ENCODE measurements at places on chromosomes 2 and 18. TPM values are rescaled to one million over a fixed set of nuclear protein-coding genes. Genes with fewer than 3 reads are reported as not detected.

- DNase-seq = no peak
These were observed 87.7 kb downstream of the TGOLN2 start for GRCh38 chr2:85240055-85240454.

The CENPA gene
- total RNA-seq = 0.78 TPM

The NTSR2 gene
- not detected for total RNA-seq

GRCh38 chr2:105377871-105378270 is 21.0 kb downstream of the FHL2 start:
- DNase-seq = no peak

GRCh38 chr2:134392442-134393074 is 138.7 kb downstream of the MGAT5 start:
- no peak for DNase-seq

The SAG gene
- total RNA-seq = not detected

- peak; percentile 57 for DNase-seq
These were observed 11.1 kb downstream of the HDAC4 start for GRCh38 chr2:239389414-239390329.

- DNase-seq = no peak
These were observed 78.5 kb downstream of the XDH start for GRCh38 chr2:31335921-31336585.

- DNase-seq = no peak
These were observed 59.9 kb downstream of the ABCB11 start for GRCh38 chr2:168971261-168971660.

The RGPD3 gene
- total RNA-seq = 0.12 TPM

DNA sequence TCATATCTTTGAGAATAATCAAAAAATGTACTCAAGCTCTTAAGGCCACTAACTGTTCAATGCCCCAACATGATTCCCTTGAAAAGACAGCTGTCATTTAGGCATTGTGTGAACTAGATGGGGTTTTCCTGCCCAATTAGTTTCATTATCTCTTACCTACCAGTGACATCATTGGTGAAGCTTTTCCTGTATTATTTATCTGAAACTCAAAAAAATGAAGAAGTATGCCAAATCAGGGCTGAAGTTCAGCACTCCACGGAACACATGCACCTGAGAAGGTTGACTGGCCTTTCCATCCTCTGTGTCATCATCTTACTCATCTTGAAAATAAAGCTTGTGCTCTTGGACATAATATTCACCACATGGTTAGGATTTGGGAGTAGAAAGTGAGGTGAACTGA is 126.4 kb downstream of the TXNL1 start:
- DNase-seq = no peak

DNA sequence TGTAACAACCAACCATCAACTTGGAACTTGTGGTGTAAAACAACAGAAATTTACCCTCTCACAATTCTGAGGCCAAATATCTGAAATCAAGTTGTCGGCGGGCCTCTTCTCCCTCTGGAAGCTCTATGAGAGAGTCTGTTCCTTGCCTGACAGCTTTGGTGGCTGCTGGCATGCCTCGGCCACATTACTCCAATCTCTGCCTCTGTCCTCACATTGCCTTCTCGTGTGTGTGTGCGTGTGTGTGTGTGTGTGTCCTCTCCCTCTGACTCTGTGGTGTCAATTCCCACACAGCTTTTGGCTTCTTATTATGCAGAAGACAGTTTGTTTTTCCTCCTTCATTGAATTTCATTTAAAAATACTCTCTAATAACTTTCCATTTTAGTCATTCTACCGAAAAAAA is 50.4 kb downstream of the ZDBF2 start:
- DNase-seq = no peak

DNA sequence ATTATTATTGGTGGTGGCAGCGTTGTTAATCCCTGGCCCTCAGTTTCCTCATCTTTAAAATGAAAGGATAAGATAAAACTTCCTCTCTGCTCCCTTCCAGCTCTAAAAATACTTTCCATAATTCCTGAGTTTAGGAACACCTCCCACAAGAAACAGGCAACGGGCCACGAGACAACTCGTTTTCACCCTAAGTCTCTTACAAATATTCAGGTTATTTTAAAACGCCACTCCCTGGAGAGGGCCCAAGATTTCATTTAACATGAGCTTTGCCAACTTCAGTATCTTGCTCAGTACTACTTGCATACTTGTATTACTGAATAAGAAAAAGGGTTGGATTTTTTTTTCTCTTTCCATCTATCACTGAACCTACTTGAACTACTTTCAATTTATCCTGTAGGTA is 611.1 kb upstream of the FANCL start:
- no peak for DNase-seq

GRCh38 chr2:112026509-112026908 is 28.6 kb upstream of the TMEM87B start:
- DNase-seq = no peak

The RAPGEF4 gene
- 21.8 TPM for total RNA-seq

GRCh38 chr2:184039493-184039892 is 558.8 kb upstream of the ZNF804A start:
- DNase-seq = no peak

The TFCP2L1 gene
- 22.0 TPM for total RNA-seq

GRCh38 chr2:134764164-134764563 is 45.4 kb upstream of the TMEM163 start:
- DNase-seq = no peak

- peak; percentile 77 for DNase-seq
These were observed 43.9 kb upstream of the RAB11FIP5 start for GRCh38 chr2:73156539-73157124.

The LMAN2L gene
- 16.5 TPM for total RNA-seq

GRCh38 chr2:46615986-46616485 is 136.7 kb downstream of the TMEM247 start:
- DNase-seq = no peak

The TRIM54 gene
- total RNA-seq = not detected

GRCh38 chr2:62947403-62947802 is 103.2 kb upstream of the OTX1 start:
- no peak for DNase-seq

The MRPL30 gene
- total RNA-seq = 18.8 TPM

GRCh38 chr18:77316008-77316407 is 66.4 kb downstream of the GALR1 start:
- no peak for DNase-seq

GRCh38 chr2:130828461-130828860 is 8.3 kb upstream of the ARHGEF4 start:
- DNase-seq = no peak

The PRR30 gene
- not detected for total RNA-seq

DNA sequence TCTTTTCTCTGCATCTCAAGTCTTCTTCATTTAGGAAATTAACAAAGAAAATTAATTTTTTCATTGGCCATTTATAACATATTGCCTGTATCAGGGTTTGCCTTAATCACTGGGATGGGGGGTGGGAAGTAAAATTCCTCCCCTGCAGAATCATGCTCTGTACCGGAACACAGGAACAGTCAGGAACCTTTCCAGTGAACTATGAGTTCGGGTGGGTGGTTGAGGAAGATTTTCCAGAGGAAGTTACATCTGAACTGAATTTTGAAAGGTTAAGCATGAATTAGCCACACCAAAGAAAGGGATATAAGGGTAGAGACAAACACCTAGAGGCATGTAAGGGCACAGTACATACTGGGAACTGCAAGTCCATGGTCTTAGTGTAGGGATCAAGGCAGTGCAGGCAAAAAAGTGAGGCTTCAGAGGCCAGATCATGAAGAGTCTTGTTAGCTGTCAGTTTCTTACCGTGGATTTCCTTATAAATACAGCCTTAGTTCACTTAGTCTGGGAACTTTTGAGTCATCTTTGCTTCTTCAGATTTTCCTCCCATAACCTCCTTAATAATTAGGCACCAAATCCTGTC is 55.6 kb downstream of the FAM117B start:
- no peak for DNase-seq

DNA sequence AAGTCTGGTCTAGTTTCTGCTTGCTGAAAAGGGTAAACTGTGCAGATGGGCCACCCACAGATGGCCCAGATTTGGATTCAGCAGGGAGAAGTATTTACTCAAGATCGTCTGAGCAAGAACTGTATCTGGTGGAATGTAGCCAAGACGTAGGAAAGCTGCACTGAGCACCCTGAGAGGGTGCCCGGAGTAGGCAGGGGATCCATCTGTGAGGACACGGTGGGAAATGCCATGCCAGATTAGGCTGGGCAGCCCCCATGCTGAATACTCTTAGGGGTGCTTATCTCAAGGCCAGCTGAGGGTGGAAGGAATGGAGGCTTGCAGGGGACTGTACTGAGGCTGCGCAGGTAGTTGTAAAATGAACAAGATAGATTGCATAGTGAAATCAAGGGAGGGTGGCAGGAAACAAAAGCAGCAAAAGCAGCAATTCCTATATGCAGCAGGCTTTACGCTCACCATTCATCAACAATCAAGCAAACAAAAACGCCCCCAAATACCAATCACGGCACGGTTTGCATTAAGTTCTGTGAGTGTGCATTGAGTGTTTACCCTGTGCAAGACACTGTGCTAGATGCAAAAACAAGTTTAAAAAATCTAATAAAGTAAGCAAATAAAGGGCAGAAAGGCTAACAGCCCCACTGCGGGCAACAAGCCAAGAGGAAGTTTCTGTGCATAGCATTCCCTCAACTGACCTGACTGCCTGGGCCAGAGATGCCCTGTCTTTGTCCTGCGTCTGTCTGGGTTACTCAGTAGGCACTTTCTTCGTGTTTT is 32.2 kb upstream of the LPIN2 start:
- DNase-seq = no peak

DNA sequence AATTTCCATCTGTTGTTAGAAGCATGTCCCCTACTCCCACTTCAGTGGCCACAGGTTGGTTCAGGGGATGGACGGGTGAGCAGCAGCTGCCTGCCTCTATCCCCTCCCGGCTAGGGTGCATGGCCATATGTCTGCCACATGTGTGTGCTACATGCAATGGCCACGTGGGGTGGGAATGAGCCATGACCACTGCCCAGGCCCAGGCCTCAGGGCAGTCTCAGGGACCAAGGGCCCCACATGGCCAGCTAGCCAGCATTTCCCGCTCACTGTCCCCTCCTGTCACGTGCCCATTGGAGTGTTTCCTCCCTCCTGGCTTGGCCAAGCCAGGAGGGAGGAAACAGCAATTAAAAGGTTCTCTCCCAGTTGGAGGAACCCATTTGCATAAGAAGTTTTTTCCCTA is 117.1 kb downstream of the KCNS3 start:
- DNase-seq = no peak

DNA sequence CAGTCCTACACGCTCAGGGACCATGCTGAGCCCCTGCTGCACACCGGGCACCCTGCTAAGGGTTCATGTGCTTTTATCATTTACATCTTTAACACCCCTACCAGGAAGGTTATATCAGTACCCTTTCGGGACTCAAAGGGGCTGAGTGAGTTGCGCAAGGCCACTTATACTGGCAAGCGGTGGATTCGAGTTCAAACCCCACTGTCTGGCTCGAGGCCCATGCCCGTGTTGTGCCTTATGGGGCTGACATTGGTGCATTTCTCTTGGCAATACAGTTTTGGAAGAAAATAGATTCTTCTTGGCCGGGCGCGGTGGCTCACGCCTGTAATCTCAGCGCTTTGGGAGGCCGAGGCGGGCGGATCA is 69.5 kb upstream of the MAP4K4 start:
- no peak for DNase-seq

GRCh38 chr2:14751581-14751980 is 119.1 kb downstream of the LRATD1 start:
- no peak for DNase-seq

The CARF gene
- 12.2 TPM for total RNA-seq

DNA sequence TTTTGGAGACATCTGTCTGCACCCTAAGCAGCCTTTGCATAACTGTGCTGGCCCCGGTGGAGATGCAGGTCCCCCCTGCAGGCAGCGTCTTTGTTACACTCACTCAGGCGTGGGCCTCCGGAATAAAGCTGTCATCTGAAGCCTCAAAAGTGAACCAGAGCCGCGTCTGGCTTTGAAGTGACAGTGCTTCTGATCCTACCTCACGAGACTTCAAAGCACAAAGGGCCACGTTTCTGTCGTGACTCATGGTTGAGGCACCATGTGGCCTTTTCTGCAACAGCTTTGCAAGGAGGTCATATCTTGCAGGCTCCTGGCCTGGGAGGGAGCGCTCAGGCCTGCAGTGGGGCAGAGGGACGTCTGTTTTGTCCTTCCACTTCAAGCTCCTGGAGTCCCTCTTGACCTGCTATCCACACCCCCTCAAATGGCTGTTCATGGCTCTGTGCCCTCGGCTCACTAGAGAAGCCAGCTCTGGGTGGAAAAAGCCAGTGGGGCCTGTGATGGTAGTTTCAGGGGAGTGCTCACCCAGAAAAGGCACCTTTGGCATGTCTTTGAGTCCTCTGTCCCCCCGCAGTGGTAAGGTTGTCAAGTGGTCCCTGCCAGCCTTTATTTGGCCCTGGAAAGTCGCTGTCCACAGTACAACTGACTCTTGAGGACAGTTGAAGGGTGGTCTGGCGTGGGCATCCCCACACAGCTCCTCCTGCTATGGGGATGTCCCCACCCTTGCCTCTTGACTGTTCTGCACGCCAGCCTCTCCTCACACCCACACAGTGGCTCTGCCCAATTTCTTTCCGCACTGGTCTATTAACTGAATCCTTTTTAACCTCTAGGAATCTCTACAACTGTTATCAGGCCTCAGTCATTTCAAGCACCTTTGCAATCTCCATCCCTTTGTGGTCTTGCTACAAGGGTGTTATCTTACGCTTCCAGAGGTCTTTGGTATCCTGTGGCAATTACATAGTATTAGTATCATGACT is 19.3 kb downstream of the GPR55 start:
- DNase-seq = peak; percentile 42

GRCh38 chr2:233853883-233854240 is 473 bp downstream of the HJURP start:
- no peak for DNase-seq

GRCh38 chr2:191001032-191001431 is 12.9 kb downstream of the STAT1 start:
- no peak for DNase-seq

GRCh38 chr2:39665811-39666490 is at the start of gene TMEM178A:
TSS of gene TMEM178A (plus strand) at chr2:39665917. CDS start at chr2:39665975, 58 bp downstream.
- no peak for DNase-seq
